Activated CD4-positive, alpha-beta T cell treated with anti-CD3 and anti-CD28 coated beads, Interleukin-2, amount 10 ng/mL, durations not matched to agents 7 days and 5 days (primary cell): ENCODE measurements at places on chromosomes 3 and 15.

GRCh38 chr15:68489421-68489820 is 57.5 kb upstream of the ITGA11 start:
- DNase-seq: no peak

DNA sequence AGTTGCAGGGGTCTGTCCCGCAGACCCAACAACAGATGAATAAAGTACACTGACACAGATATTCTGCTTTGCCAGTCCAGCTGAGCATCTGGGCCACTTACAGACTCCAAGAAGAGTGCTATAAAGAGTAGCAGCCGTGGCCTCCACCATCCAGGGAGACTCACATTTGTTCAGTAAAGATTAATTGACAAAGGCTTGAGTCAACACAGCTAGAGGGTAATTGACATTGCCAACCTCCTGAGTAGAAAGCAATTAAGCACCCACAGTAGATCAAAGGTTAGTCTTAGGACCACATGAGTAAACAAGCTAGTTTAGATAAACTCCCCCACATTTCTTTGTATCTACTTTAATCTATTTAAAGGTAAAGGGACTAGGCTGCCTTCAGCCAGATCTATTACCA is 16.3 kb upstream of the CRTC3 start:
- no peak for DNase-seq

GRCh38 chr3:13587442-13587841 is 38.5 kb downstream of the FBLN2 start:
- no peak for DNase-seq

DNA sequence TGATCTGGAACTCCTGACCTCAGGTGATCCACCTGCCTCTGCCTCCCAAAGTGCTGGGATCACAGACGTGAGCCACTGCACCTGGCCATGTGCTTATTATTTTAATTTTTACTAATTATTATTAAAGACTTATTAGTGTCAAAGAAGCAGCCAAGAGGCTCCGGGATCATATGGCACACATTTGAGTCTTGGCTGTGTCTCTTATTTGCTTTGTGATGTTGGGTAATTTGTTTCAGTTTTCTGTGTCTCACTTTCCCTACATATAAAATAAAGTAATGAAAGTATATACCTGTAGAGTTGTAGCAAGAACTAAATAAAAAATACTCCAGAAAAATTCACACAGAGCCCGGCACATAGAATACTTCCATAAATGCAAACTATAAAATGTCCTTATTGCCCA is 238.0 kb upstream of the TBL1XR1 start:
- no peak for DNase-seq

DNA sequence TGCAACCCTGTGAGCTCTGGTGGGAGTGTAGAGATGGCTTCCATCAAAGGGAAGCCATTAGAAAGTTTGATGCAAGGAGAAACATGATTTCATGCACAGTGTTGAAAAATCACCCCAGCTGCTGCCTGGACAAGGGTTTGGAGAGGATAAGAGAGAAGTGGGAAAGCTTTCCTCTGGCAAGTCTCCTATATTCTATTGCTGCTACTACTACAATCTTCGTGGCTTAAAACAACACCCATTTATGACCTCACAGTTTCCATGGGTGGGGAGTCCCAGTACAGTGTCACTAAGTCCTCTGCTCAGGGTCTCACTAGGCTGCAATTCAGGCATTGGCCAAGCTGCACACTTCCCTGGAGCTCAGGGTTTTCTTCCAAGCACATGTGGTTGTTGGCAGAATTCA is 229.3 kb downstream of the TAFA4 start:
- DNase-seq: no peak

- DNase-seq: no peak
Measured at GRCh38 chr3:28634019-28634418, 285.4 kb upstream of the AZI2 start.

GRCh38 chr15:101052681-101053121 is 133.5 kb downstream of the LRRK1 start:
- DNase-seq: peak; percentile 1

DNA sequence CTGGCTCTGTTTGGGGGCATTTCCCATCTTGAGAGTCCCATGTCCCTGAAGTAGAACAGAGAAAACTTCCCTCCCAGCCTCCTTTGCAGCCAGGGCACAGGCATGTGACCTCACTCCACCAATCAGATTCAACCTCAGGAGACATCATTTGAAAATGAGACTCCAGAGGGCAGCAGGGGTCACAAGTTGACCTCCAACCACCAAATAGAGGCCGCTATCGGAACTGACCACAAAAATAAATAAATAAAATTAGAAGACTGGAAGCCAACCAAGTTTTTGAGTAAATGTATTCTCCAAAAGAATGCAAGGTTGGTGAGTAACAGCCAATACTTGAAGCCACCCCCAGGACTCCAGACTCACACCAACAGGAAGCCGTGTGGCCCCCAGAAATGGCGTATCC is 106.5 kb downstream of the CHSY1 start:
- no peak for DNase-seq

DNA sequence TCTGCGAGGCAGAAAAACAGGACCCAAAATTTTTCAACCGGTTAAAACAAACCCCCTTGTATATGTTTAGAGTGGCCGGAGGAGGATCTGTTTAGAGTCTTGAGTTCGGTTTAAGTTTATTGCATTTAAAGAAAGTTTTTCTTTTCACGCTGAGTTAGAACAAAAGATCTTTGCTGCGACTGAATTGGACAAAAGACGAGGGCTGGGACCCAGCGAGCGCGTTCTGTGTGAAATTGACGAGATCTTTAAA is 9.8 kb downstream of the NR2F2 start:
- DNase-seq: no peak
